DMS 273 treated with DMSO at 0.1 percent for 48 hours (cell line): ENCODE measurements at places on chromosomes 5 and 9.

DNA sequence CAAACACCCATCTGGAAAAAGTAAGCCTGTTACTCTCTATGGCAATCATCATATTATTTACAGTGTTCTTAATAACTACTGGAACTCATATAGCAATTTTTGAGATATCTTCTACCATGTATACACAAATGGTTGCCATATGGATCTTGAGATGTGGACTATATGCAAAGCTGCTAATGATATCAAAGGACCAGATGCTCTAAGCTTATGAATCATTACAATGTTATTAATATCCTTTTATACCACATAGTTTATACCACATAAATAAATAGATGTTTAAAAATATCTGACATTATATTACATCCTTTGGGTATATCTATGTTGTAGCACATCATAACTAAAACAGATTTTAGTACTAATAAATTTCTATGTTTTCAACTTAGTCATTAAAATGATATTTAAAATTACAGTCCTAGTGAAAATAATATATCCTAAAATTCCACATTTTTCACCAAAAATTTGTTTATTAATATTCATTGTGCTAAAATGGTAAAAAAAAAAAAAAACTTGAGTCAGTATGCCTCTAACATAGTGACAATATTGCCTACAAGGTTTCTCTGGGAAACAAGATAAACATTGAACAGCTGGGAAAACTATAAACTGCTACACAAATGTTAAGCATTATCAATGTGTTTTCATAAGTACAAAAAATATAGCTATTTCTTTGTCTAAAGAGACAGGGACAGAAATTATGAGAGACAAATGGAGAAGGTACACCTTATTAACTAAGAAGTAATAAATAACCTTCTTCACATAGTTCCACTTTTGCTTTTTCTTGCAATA, 85.5 kb downstream of the DTWD2 start:
- DNase-seq: no peak

- DNase-seq: no peak
Measured at GRCh38 chr9:128102861-128103588, 24.5 kb downstream of the PTGES2 start.

GRCh38 chr5:6722015-6722414, 8.8 kb downstream of the TENT4A start:
- DNase-seq: no peak

DNA sequence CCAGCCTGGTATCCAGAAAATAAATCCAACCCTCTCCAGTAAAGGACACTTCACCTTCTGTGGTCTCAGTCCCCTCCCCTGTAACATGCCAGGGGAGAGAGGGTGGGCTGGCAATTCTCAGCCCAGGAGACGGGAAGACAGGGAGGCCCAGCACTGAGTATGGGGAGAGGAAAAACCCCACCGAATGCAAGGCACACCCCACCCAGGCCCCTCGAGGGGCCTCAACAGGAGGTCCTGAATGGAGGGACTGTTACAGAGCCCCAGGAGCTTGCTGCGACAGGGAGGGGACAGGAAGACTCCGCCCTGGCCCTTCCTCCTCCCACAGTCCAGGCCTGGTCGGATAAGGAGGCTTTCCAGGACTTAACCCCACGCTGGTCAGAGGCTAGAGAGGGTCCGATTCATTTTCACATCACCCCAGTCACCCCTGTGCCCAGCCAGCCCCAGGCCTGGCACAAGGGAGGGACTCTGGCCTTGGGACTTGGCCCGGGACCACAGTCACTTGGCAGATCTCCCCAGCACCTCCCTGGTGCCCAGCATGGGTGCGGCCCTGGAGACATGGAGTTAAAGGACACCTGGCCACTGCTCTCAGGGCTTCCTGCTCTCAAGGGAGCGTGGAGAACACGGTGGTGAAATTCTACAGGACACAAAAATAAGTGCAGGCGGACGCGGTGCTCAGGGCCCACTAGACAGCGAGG, 44.9 kb upstream of the STXBP1 start:
- DNase-seq: no peak

DNA sequence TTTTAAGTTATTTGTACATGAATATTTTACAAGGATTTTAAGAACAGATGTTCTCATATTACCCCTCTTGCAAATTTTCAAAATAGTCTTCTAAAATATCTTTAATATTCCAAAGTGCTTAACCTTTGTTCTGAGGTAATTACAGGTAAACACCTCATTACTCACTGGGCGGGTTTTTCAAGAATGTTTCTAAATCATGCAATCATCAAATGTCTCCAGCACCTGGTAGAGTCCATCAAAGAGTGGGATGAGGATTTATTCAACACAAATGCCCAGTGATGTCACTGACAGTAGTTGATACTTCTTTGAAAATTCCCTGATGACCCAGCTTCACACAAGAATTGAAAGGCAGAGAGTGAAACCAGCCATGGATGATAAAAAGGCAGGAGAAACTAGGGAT, 114.4 kb downstream of the SEC61B start:
- no peak for DNase-seq

DNA sequence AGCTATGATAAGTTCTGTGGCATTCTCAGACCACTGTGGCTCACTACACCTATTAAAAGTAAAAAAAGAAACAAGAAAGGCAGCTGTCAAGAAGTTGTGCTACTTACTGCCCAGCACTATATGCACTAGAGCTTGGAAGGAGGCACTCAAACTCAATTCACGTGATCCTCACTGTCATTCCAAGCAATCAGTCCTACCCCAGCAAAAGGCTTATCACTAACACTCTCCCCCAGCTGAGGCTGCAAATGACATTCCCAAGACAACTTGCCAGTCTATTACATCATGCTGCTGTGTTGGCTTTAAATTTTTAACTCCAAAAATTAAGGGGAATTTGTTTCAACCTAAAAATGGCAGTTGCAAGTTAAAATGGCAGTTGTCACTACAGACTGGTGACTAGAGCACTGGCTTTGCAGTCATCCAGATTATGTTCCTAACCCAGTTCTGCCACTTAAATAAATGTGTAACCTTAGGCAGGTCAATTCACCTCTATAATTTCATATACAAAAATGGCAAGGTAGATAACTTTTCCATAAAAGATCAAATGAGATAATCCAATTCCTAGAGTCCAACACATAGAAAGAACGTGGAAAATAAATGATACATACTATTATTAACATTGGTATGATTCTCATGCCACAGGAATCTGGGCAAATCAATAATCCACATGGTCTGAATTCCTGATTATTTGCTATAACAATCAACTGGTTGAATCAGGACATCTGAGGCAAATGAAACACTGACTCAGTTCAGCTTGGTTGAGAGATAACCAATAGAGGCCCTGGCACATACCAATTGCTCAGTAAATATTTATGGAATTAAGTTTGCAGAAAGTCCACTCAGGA, 52.4 kb downstream of the FBXW11 start:
- DNase-seq: no peak

DNA sequence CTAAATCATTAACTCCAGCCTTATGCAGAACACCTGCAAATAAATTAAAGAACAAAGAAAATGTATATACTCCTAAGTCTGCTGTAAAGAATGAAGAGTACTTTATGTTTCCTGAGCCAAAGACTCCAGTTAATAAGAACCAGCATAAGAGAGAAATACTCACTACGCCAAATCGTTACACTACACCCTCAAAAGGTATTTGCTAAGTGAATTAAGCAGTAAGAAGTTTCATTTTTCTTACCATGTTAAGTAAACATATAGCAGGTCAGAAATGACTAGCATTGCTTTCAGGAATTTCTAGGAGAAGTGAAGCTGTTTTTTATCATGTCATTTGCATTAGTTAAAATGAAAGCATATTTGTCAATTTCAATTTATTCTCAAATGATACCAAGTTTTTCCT, 92.7 kb downstream of the MELK start:
- no peak for DNase-seq

GRCh38 chr5:135112008-135112725, 78.1 kb upstream of the PITX1 start:
- no peak for DNase-seq

DNA sequence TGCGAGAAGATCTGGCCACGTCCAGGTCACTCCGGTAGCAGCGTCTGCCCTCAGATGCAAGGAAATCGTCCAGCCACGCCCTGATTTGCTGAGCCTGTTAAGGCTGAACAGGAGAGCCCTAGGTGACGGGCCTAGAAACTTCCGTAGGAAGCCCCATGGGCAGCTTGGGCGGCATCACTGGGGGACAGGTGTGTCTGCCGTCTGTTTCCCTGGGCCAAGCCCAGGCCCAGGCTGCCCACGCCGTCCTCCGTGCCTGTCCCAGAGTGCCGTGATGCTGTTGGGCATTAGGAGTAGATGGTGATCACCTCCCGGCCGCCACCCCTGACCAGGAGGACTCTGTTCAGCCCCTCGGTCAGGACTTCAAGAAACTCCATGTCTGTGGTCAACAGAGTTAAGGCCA, 43.5 kb downstream of the NKD2 start:
- no peak for DNase-seq

DNA sequence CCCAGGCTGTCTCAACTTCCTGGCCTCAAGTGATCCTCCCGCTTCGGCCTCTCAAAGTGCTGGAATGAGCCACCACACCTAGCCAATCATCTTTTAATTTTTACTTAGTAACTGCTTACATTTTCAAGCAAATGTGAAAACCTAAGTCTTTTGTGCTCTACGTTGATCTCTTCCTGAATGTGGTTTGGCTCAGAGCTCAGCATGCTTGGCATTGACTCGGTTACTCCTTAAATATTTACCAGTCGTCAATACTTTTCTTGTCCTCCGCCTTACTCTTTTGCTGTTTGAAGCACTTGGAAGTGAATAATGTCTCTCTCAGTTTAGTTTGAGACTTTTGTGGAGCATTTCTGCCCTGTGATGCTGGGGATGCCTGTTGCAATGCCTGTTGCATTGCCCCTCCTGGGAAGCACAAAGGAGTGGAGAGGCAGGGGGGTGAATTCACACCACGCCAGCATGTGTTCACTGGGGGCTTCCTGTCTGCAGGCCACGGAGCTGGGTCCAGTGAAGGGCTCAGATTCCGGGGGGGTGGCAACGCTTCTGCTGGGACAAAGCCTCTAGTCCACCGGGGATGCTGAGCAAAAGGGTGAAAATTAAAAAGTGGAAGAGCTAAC, 13.1 kb upstream of the TENT4A start:
- DNase-seq: no peak

DNA sequence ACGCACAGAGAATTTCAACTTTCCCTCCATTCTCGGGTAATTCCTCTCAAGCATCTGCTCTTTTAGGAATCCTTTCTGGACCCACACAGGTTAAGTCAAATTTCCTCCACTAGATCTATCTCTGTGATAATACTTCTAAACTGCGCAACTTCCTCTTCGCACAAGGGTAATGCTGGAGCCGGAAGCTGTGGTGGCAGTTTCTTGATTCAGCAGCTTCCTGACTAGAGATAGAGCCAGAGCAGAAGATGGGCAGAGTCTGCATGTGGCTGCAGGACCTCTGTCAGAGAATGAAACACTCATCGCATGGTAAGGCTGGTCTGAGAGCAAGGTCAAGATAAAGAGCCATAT, 11.1 kb upstream of the CDC42SE2 start:
- DNase-seq: no peak

GRCh38 chr5:42015254-42015653, 90.2 kb downstream of the FBXO4 start:
- no peak for DNase-seq

GRCh38 chr5:139565411-139566305, 4.5 kb downstream of the UBE2D2 start:
- DNase-seq: no peak

DNA sequence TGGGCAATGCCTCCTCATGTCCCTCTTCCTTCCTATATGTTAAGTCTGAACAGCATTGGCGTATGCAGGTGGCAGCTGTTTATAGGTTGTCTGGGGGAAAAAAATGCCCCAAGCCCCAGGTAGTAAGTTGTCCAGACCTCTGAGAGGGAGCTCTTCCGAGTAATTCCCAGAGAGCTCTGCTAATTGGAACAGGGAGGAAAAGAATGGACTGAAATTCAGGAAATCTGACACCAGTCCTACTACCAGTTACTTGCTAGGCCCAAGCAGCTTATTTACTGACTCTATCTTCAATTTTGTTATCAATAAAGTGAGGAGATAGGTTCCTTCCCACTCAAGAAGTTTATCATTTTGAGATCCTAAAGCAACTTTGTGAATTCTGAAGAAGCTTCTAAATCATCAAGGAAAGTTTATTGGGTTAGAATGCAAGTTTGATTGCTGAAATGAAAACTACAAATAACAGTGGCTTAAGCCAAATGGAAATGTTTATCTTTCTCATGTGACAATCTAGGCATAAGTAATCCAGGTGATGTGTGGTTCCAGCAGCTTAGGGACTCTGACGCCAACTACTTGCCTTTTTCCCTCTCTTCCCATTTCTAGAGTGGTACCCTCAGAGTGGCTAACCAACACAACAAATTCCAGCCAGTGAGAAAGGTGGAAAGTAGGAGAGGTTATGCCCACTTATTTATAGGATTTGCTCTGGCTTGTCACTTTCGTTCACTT, 5.6 kb downstream of the STK32A start:
- no peak for DNase-seq

- no peak for DNase-seq
Measured at GRCh38 chr9:75087289-75087823, 599 bp downstream of the NMRK1 start.

GRCh38 chr5:151068433-151069197, 12.2 kb downstream of the TNIP1 start:
- DNase-seq: no peak

GRCh38 chr9:119781886-119782285, 412.7 kb upstream of the BRINP1 start:
- no peak for DNase-seq

- no peak for DNase-seq
Measured at GRCh38 chr5:97065475-97065874, 76.9 kb downstream of the LIX1 start.

DNA sequence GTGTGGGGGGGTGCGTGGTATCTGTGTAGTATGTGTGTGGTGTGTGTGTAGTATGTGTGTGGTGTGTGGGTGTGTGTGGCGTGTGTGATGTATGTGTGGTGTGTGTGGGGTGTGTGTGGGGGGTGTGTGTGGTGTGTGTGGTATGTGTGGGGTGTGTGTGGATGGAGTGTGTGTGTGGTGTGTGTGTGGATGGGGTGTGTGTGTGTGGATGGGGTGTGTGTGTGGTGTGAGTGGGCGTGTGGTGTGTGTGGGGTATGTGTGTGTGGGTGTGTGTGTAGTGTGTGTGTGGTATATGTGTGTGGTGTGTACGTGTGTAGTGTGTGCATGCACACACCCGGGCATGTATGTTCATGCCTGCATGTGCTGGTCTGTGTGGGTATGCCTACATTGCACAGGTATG, 420.9 kb upstream of the DAP start:
- DNase-seq: no peak

DNA sequence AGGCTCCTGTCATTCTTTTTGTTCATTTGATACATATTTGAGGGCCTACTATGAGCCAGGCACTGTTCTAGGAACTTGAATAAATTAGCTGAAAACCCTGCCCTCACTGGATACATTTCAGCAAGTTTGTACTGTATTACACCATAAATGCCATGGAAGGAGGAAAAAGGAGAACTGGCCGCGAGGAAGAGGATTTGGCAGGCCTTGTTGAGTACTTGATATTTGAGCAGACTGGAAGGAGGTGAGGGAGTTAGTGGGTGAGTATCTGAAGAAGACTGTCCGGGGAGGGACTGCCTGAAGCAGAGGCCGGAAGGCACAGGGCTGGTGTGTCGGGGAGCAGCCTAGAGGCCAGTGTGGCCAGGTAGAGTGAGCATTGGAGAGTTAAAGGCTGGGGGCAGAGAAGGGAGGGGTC, 4.5 kb downstream of the SNX30 start:
- DNase-seq: no peak
